ENCODE measurements at places on chromosomes 16 and 17.

DNA sequence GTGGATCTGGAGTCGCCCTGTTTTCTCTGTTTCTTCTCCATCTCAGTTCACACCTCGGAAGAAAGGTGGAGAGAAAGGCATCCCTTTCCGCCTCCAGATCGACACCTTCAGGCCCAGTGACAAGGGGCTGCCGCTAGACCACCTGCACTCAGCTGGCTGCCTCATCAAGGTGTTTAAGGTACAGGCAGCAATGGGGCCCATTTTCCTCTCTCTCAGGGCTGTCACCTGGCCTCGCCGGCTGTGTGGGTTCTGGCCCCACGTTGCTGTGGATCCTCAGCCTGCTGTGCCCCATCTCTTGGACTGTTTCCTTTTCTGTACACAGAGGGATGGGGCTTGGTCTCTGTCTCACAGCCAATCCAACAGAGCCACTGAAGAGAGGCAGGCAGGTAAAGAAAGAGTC lies 17.4 kb upstream of the STAC2 start:
- no peak for DNase-seq

DNA sequence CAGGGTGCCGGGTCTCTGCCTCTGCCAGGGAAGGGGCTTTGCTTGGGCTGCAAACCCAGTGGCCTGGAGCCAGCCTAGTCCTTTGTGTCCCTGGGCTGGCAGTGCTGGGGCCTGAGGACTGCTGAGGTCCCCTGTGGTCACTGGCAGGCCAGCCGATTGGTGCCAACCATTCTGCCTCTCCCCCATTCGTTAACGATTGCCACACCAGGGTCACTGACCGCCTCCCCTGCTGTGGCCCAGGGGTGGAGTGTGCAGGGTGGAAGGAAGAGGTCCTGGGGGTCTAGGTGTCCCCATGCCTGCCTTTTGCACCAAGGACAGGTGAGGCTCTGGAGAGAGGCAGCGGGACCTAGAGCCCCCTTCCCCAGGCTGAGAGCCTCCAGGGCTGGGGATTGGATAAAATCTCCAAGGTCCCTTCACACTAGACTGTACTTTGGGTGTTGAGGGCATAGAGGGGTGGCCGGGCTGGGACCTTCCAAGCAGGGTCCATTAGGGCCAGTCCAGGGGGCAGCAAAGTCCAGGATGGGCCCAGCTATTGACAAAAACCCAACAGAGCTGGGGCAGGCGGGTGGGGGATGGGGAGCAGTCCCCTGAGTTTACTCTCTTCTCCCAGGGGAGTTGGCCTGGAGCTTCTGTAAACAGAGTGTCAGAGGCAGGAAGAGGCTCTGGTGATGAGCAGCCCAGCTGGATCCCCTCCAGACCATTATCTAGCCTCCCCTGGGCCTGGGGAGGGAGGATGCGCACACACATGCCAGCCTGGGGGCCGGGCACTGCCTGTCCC lies 1.1 kb downstream of the VASN start:
- DNase-seq: no peak

- DNase-seq: no peak
These were observed 210.4 kb downstream of the XYLT1 start for GRCh38 chr16:17260276-17260849.

- DNase-seq: no peak
These were observed 227.6 kb downstream of the UTP18 start for GRCh38 chr17:51487947-51488346.

GRCh38 chr16:23514381-23515152 lies 4.3 kb upstream of the GGA2 start:
- DNase-seq: no peak

DNA sequence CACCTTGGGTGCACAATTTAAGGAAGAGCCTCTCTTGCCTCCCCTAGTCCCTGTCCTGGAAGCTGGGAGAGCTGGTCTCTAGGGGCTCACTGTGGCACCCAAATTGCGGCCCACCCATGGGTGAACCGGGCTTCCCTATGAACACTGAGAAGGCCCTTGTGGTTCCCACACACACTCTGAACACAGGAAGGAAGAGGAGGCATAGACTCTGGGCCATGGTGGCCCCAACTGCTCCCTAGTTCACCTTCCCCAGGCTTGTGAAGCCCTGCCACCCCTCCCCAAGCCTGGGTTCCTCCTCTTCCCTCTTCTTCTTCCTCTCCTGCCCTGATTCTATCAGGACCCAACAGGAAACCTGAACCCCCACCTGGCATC lies 10.5 kb downstream of the SREBF1 start:
- DNase-seq: no peak

DNA sequence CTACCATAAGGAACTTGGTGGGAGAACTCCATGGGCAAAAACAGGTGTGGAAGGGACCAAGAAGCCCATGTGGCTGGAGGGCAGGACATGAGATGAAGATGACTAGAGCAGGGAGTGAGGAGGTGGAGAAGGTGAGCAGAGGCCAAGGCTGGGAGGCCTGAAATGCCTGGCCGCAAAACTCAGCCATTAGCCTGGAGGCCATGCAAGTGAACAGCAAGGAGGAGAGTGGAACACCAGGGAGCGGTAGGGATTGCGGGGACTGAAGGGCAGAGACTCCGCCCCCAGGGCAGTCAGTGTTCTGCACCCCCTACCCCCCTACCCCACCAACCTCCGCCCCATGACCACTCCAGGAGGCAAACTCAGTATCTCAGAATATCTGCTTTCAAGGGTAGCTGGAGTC lies 17.0 kb downstream of the BCL7C start:
- DNase-seq: no peak
